Stimulated activated CD8-positive, alpha-beta memory T cell treated with anti-CD3 and anti-CD28 coated beads, Interleukin-7, amount 100 ng/mL, for 1 hour (primary cell): ENCODE measurements at places on chromosomes 7 and 10.

- DNase-seq: no peak
Observed at GRCh38 chr7:124784879-124785818, 19.6 kb upstream of the GPR37 start.

DNA sequence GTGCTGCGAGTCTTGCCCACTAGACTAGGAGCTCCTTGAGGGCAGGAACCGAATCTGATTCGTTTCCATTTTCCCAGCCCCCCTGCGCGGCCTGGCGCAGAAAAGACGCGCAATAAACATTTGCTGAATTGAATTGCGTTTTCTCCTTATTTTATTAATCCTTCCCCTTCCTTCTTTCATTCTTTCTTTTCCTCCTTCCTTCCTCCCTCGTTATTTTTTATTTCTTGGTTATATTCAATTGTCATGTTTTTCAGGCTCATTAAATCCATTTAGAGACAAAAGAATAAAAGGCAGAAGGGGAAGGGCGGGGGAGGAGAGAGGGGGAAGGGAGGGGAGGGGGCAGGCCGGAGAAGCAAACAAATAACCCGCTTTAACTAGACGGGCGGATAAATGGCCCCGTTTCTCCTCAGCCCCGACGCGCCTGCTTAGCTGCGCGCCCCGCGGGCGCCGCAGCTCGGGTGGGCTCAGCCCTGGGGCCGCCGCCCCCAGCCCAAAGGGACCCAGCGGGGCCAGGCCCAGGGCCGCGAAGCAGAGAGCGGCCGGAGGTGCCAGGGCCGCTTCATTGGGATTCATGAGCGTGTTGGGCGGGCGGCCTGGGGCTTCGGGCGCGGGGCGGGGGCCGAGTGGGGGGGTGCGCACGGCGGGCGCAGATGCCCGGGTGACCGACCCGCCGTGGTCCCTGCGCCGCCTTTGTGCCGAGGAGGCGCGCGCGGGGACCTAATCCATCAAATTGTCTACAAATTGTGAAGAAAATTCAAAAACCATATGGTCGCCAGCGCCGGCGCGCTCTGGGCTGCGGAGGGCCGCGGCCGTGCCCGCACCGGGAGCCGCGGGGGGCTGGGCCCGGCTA is 5.0 kb downstream of the LBX1 start:
- no peak for DNase-seq

GRCh38 chr10:26242706-26243350 is 26.3 kb downstream of the GAD2 start:
- DNase-seq: no peak

DNA sequence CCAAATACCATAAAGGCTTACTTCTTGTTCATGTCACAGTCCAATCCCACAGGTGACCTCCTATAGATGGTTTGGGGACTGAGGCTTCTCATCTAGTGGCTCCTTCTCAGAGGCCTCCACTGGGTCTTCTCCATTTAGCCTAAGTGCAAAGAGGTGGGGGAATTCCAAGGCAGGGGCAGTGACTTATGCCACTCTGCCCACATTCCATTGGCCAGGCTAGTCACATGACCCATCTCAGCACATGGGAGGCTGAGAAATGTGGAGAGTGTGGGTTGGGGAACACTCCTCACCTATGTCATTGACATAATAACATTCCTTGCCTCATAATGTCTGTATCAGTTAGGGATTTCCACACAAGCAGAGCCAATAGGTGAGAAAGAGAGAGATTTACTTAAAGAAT is 104.3 kb upstream of the PLXNA4 start:
- DNase-seq: no peak

GRCh38 chr7:134907639-134908038 is 78.7 kb upstream of the AGBL3 start:
- no peak for DNase-seq
